ENCODE measurements at places on chromosomes 12 and 14. TPM values are rescaled to one million over a fixed set of nuclear protein-coding genes. Genes with fewer than 3 reads are reported as not detected.

Gene HOXC6
- total RNA-seq, result not detected

GRCh38 chr12:70122804-70123203 is 120.4 kb upstream of the CNOT2 start:
- no peak for DNase-seq

DNA sequence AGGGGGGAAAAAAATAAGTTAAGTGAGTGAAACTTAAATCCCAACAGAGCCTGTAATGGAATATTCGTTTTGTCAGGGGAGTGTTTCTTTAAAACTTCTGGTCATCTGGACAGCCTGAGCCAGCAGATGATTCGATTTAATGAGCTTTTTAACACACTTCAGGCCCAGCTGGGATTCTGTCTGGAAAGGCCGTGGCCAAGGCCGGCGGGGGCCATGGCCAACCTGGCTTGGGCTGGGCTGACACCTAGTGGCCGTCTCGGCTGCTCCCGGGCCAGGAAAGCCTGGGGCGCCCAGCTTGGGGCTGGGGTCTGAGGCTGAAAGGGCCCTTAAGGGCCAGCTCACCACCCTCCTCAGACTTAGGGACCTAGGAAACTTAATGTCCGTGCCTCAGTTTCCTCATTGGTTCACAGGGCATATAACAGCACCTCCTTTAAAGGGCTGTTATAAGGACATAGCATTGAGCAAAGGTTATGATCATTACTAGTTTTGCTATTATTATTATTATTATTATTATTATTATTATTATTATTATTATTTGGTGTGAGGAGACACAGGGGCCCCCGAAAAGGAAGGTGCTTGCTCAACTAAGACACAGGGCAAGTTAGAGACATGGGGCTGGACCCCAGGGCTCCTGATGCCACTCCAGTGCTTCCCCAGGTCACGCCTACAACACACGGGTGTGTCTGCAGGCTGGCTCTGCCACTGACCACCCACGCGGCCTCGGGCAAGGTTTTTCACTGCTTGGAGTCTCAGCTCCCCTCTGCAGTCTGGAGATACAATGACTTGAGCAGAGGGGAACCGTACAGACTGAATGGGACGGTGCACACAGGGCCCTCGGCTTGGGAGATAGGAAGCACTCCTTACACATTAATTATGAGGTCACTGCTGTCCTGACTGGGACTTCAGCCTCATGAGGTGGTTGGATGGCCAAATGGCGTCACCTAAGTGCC is 84.0 kb downstream of the SYNE3 start:
- DNase-seq, result no peak

DNA sequence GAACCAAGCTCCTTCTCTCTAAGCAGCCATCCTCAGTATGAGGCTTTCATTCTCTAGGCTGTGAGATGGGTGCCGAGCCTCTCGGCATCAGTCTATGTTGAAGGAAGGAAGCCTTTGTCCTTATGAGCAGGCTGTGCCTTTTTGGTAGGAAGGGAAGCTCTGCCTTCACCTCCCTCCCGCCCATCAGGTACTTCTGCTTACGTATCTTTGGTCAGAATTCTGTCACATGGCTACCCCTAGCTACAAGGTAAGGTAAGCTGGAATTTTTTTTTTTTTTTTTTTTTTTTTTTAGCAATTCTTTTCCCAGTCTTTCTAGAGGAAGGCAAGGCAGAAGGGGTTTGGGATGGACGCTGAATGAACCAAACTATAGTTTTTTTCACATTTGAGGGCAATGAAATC is 16.9 kb downstream of the BATF start:
- DNase-seq, result no peak

Gene CLEC2D
- total RNA-seq, result 3.4 TPM

- no peak for DNase-seq
These were observed 22.1 kb downstream of the MOK start for GRCh38 chr14:102282751-102283465.

DNA sequence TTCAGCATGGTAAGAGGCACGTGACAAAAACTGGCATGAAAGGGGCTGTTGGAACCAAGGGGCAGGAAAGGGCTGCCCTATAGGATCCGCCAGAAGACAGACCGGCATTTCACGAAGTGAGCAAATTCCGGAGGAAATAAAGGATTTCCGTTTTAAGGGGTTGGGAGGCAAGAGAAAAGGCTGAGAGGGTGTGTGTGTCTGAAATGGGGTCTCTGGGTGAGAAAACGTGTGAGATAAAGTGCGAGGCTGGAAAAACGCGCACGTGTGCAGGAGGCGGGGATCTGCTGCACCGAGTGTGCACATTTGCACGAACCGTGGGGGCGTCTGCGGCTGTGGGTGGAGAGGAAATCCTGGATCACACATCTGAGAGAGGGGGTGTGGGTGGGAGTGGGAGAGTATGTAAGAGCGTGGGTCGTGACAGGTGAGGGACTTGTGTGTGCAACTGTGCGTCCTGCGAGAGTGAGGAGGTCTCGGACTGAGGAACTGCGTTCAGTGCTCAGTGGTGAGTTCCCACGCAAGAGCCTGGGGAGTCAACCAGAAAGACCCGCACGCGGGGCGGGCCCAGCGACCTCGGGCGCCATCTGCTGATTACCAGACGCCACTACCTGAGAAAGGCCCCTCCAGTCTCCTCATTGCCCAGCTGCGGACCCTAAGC is 37.0 kb upstream of the P2RX7 start:
- DNase-seq, result no peak

DNA sequence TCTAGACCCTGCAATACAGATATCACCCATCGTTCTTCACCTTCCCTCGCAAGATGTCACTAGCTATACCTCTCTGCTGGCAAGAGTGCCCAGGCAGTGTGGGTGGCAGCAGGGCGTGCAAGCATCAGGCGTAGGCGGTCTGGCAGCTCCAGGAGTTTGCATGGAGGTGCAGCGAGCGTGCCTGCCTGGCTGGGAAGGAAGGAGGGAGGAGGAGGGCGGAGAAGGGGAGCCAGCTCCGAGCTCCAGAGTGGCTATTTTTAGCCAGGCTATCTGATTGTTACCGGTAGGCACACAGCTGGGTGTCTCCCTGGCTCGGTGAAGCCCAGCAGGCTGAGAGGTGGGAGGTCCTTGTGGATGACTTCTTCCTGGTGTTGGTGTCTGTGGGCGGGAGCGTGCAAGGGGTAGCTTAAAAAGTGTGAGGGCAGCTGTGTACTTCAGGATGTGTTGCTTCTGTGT is 6.2 kb downstream of the FOXJ2 start:
- DNase-seq, result no peak

Data from esophagus muscularis mucosa (tissue), 4 donors.